ENCODE measurements at places on chromosomes 7 and 10. TPM values are rescaled to one million over a fixed set of nuclear protein-coding genes. Genes with fewer than 3 reads are reported as not detected.

DNA sequence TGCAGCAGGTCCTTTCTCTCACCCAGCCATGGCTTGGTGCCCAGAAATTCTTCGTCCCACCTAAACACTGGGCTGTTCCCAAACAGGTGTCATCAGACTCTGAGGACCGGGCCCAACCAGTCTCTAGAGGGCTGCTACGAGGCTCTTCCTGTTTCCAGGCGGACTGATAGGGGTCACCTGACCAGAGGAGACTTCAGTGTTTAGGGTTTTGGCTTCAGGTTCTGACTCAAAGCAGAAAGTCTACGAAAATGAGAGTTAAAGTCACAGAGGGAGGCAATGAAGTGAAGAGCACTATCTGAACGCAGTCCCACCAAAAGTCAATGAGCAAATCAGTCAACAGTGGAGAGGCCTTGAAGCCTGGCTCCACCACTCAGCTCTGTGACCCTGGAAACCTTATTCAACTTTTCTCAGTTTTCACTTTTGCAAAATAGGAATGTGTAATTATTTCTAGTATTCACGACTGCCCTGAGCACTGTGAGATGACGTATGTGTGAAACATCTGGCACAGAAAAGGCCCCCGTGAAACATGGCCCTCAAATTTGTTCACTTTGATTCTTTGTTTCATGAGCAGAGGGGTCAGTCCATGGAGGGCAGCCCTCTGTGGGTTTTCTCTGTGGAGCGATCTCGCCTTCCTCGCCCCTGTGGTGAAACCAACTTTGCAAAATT is 189.9 kb upstream of the PDE1C start:
- DNase-seq = no peak

GRCh38 chr7:138753610-138754009 is 44.2 kb upstream of the TMEM213 start:
- DNase-seq = no peak

- DNase-seq = no peak
These were observed 98.7 kb downstream of the NOC3L start for GRCh38 chr10:94264085-94264484.

ATRNL1 gene
- polyA plus RNA-seq = not detected

SHLD2 gene
- 13.5 TPM for polyA plus RNA-seq

LEP gene
- 0.09 TPM for polyA plus RNA-seq

Measured in GM23248 (cell line).